ENCODE measurements at places on chromosomes 12 and 14. TPM values are rescaled to one million over a fixed set of nuclear protein-coding genes. Genes with fewer than 3 reads are reported as not detected.

DNA sequence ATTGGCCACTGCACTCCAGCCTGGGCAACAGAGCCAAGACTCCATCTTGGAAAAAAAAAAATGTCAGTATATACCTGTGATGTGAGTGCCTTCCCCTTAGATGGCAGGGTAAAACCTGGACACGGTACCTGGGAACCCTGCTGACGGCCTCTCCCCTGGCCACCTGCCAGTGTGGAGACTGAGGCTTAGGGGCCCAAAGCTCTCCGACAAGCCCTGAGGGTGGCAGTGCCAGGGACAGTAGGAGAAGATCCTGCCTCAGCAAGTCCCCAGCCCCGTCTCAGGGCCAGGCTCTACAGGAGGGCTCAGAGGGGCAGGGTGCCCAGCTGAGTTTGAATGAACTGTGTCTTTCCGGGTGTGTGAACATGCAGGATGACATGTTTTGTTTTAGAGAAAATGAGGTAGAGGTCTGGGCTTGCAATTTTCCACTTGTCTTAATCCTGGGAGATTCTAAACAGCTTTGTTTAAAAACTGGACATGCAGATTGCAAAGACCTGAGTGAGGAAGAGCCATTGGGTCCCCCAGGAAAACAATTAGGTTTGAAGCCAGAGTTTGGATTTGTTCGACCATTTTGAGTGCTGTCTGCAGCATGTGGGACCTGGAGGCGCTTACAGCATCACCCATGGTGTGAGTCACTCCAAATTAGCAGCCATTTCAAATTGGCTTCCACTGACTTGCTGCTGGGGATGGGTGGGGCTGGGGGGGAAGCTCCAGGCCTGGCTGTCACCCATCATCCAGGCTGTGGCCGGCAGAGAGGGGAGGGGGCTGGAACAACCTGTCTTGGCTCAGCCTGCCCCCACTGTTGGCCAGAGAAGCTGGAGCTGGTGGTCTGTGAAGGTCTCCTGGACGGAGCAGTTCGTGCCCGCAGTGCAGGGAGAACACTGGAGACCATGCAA is 10.8 kb downstream of the TSPAN9 start:
- no peak for DNase-seq

GRCh38 chr14:51216602-51217001 is 23.4 kb upstream of the TMX1 start:
- no peak for DNase-seq

GRCh38 chr14:74863274-74863673 is 12.7 kb downstream of the PROX2 start:
- DNase-seq = no peak

- peak; percentile 32 for DNase-seq
Observed at GRCh38 chr14:106308839-106309389, 782.5 kb downstream of the TMEM121 start.

GRCh38 chr12:103538397-103538796 is 42.6 kb upstream of the C12orf42 start:
- no peak for DNase-seq

DNA sequence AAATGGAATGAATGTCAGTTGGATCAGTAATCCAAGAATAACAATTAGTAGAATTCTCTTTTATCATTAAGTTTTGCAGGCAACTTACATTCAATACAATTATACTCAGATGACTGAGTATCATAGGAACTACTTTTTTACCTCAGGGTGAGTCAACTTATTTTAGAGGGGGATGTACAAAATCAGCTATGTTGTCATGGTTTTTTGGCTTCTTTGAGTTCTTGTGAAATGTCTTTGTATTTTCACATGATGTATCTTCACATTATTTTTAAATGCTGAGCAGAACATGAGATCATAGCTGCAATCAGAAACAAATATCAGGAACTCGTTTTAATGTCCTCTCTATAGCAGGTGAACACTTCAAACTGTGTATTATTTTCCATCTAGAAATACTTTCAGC is 65.3 kb upstream of the PTPRR start:
- DNase-seq = no peak

- no peak for DNase-seq
Observed at GRCh38 chr14:104150136-104151025, 12.0 kb downstream of the KIF26A start.

DNA sequence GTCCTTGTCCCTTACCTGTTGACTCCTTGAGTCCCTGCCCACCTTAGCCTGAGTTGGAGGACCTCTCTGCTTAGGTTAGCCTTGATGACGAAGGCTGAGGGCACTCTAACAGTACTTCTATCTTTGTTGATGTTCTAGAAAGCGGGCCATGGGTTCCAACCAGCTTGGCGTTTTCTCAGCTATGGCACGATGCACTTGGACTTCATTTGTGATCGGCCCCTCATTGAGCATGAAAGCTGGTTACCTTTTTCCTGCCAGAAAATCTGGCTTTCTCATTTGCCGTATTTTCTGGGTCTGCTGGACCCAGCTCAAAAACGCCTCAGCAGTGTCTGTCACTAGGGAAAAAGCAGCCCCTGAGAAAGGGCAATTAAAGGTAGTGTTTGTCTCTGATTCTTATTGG is 290.8 kb downstream of the EMP1 start:
- DNase-seq = no peak

DNA sequence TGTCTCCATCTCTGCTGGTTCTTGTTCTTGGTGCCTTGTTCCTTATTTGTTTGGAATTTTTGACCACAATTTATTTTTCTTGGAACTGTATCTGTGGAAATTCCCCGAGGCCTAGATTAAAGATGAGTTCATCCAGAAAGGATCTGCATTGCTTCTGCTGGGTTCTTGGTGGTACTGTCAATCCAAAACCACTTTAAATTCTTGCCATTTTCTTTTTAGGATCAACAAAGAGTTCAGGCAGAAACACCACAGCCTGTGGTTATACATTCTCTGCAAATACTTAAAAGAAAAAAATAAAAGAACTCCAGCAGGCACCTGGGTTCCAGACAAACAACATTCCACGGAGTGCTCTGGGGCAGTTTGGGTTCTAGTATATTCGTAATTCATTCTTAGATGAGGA is 6.0 kb upstream of the VAMP1 start:
- DNase-seq = no peak

- no peak for DNase-seq
Observed at GRCh38 chr12:45166056-45166455, 49.8 kb upstream of the ANO6 start.

DNA sequence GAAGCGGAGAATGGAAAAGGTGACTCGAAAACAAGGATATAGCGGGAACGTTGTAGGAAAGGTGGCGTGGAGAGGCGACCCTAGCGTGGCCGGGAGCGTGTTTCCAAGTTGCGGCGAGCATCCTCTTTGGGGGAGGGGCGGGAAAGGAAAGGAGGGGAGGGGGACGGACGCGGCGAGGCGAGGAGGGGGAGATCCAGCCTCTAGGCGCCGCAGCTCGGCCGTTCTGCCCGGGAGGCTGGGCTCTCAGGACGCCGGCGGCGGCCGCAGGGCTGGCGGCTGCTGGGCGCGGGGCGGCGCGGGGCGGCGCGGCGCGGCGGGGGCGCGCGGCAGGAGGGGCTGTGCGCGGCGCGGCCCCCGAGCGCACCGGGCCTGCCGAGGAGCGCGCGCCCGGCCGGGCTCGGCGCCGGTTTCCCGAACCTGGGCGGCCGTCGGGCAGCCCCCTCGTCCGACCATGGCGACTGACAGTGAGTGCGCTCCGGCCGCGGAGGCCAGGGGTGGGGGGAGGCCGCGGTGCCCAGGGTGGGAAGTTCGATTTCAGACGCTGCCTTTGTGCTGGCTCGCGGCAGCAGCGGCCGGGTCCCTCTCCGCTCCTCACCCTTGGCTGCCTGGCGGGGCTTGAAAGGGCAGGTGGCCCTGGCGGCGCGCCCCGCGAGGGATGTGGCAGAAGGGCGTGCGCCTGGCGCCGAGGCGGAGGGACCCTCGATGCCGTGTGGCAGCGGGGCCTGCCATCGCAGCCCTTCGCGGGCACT is 50.3 kb downstream of the SNAPC1 start:
- peak; percentile 25 for DNase-seq

DNA sequence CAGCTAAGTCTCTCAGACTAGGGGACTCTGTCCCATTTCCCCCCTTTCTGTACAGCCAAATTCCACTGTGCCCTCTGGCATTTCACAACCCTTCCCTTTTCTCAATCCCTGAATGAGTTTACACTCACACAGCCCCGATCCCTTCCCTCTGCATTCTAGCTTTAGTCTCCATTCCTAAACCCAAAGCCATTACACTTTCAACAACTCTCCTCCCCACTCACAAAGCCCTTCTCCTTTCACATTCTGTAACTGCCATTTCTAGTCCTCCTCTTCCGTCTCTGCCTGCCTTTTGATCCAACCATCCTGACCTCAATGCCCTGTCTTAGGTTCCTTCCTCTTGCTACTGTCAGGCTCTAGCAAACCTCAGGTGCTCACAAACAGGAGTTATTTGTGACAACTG is 3.6 kb downstream of the ZFHX2 start:
- no peak for DNase-seq

GRCh38 chr14:24436355-24437019 is 6.1 kb downstream of the SDR39U1 start:
- DNase-seq = no peak

DNA sequence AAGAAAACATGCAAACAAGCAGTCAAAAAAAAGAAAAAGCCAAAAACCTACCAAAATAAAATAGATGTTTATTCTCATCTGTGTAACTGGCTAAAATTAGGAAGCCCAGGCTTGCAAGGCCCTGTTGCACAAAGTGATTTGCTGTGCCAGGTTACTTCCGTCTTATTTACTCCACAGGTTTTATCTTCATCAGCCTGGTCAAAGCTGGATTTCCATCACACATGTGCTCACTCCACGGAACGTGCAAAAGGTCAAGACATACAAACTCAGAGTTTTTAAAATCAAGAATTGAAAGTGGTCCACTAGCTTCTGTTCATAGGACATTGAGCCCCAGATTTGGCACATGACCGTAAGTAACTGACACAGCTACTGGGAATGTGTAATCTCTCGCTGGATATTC is 14.8 kb downstream of the KCNJ8 start:
- no peak for DNase-seq

DNA sequence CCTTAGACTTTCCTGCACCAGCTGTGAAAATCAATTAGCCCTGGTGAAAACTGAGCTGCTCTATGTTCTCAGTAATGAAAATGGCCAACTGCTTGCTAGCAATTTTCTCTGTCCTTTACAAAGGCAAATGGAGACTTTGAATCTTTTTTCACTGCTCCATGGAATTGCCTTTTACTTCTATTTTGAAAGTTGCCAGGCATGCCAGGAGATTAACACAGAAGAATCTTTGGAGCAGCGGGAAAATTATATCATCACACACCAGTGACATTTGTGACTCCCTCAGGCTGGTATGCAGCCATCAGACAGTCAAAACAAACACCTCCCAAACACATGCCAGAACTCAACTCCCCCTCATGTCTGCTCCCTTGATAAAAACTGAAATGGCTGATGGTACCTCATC is 872.0 kb upstream of the FLRT2 start:
- no peak for DNase-seq

DNA sequence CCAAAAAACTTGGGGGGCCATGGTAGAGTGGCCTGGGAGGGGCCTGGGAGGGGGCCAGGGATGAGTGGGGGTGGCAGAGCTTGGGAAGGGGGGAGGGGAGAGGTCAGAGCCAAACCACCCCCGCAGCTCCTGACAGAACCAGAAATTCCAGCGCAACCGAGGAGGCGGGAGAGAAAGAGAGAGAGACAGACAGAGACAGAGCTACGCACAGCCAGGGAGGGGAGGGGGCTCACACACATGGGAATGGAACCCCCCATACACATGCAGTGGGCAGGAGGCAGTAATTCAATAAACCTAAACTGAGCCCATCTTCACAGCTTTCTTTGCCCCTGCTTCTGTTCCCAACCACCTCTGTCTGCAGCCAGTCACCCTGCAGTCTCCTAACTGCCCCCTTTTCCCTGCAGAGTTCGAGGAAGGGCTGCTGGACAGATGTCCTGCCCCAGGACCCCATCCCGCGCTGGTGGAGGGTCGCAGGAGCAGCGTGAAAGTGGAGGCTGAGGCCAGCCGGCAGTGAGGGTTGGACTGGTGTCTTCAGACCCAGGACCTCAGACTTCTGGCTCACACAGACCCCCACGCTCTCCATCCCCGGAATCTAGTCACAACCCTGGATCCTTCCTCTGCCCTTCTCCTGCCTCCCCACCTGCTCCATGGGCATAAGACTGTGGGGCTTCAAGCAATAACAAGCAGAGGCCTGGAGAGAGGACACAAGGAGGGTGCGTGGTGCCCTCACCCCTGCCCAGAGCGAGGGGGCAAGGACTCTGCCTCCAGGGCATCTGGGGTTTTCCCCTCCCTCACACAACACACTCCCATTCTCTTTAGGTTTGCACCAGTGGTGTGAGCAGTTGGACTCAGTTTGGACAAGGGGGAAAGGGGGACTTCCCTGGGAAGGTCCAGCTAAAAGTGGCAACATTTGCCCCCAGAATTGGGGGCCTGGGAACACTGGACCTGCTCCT is 5.6 kb downstream of the NAB2 start:
- DNase-seq = no peak

DNA sequence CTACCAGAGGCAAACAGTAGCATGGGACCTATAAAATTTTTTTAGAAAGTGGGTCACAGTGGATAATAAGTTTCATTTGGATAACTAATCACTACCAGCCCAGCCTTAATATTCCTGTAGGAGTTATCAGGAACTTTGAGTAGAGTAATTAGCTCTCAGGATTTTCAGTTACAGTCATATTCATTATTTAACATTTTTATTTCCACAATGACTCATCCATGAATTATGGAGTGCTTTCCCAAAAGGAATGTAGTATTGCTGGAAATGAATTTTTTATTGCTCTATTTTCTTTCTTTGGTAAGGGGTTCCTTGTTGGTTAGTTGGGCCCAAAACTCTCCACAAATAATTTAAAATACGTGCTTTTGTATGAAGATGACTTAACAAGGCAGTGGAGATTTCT is 53.7 kb downstream of the ERC1 start:
- no peak for DNase-seq

DNA sequence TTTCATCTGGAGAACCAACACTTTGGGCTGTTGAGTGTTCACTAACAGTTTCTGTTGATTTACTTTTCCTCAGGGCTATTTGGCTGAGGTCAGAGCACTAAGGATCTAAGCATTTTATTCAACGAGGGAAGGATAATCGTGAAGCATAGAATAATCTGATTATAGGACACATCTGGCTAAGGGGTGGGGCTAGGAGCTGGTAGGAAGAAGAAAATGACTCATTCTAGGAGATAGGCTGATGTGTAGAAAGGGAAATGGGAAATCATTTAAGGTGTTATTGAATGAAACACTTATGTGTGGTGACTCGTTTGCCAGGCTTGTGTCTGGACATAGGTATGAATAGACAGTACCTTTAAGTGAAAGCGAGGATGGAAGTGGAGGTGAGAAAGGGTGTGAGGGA is 167.2 kb downstream of the ETNK1 start:
- DNase-seq = no peak

KCNC2 gene
- not detected for total RNA-seq

KRT1 gene
- not detected for total RNA-seq

TAS2R43 gene
- total RNA-seq = not detected

HECTD4 gene
- total RNA-seq = 22.2 TPM
